ENCODE measurements at places on chromosomes 6 and 20.

DNA sequence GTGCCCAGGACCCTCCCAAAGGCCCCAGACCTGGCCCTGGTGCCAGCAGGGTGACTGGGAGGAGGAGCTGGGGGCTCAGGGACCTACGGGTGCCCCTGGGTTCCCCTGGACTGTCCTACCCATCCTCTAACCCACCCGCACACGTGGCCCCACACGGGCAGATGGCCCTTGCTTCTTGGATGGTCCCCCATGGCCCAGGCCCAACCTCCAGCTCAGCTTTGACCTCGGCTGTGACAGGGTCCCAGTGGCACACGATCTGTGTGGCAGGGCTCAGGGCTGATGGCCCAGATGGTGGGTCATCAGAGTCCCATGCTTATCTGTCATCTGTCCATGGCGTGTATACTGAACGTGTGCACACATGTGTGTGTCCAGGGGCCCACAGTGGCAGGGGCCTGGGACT lies 4.0 kb downstream of the NTSR1 start:
- no peak for ATAC-seq

- ATAC-seq = no peak
Observed at GRCh38 chr6:47147836-47148344, 105.8 kb upstream of the ADGRF1 start.

GRCh38 chr20:48414786-48415185 lies 413.0 kb downstream of the PREX1 start:
- no peak for ATAC-seq

- no peak for ATAC-seq
Observed at GRCh38 chr6:31979238-31979898, 2.5 kb upstream of the C4A start.

DNA sequence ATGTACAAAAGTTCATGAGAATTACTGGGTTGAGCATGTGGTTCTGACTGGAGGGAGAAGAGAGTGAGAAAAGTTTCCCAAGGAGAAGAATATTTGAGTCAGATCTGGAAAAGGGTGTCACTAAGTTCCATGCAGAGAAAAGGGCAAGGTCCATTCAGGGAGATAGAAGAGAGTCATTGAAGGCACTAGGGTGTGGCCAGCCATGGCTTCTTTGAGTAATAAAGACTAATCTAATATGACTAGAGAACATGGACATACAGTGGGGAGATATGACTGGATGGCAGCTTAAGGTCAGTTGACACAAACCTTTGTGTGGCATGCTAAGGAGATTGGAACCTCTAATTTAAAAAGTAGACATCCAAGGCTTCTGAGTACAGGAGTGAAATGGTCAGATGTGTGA lies 10.7 kb upstream of the SLC17A4 start:
- ATAC-seq = no peak

DNA sequence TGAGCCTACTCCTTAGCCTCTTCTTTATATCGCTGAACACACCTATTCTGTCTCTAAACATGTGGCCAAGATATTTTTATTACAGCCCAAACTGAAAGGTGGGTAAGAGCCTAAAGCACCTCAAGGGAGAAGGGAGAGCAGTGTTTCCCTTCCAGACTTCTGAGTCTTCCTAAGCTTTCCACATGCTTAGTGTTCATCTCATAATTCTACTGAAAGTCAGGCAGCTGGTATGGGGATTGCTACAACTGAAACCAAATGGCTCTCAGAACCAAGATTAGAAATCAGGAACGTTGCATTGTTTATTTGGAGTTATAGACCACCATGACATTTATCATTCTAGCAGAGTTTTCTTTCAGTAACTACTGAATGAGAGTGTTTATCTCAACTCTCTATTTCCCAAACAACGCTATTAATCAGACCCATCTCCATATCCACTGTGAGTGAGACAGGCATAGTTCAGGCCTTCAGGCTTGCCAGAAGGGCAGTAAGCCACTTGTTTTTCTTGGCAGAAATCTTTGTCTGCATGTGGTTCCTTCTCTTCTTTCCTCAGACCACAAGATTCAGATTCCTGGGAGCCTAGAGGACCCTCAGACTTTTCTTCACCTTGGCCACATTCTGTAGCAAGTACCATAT lies 22.8 kb downstream of the VGLL2 start:
- no peak for ATAC-seq

DNA sequence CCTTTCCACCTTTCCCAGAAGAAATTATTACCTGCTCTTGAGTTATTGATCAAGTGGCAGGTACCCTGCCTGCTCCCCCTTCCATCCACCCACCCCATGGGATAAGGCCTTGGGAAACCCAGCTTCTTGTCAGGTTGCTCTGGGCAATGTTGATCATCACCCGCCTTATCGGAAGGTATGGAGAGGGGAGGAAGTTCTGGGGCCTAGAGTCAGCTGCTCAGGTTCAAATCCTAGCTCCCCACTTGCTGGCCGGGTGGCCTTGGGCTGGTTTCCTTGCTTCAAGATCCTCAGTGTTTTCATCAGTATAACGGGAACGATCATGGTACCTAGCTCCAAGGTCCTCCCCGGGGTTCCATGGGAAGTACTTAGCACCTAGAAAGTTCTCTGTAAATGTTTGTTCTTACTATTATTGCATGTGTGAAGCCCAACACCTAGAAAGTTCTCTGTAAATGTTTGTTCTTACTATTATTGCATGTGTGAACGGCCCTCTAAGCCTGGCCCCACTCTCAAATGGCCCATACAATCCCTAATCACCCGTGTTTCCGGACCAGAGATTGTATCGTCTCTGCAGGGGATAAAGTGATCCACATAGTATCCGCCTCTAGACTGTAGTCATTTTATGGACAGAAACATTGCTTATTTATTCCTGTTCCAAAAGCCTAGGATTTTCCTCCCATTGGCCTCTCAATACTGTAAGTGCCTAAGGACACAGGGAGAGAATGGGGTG lies 1.1 kb upstream of the PREX1 start:
- no peak for ATAC-seq

DNA sequence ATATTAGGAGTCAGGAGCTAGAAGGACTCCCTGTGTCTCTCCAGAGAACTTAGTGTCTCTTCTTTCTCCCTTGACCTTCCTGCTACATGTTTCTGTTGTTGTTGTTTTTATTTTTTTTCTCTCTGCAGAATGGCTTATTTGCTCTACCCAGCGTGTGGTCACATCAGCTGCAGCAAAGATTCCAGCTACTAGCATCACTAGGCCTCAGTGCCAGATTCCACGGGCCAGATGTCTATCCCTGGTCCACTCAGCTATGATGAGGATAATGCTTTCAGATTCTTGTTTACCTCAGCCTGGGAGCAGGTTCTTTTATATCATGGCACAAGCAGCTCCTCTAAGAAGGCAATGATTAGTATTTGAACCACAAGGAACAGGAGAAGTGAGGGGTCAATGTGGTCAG lies 110.0 kb downstream of the PLCB1 start:
- no peak for ATAC-seq

- ATAC-seq = no peak
Observed at GRCh38 chr6:39453241-39453640, 130.7 kb upstream of the KCNK16 start.

DNA sequence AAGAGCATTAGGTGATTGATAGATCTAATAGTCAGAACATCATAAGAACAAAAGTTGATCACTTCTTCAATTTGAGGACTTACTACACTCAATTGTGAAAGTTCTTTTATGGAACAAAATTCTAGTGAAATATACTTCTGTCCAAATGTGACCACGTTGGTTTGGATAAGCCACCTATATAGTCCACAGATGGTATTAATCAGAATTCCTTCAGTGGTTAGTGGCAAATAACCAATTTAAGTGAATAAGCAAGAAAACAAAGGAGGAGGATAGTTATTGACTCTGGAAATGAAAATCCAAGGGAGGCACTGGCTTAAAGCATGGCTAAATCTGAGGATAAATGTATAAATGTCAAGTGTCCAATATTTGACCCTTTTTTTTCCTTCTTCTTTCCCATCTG lies 268.5 kb upstream of the MARCKS start:
- ATAC-seq = no peak

DNA sequence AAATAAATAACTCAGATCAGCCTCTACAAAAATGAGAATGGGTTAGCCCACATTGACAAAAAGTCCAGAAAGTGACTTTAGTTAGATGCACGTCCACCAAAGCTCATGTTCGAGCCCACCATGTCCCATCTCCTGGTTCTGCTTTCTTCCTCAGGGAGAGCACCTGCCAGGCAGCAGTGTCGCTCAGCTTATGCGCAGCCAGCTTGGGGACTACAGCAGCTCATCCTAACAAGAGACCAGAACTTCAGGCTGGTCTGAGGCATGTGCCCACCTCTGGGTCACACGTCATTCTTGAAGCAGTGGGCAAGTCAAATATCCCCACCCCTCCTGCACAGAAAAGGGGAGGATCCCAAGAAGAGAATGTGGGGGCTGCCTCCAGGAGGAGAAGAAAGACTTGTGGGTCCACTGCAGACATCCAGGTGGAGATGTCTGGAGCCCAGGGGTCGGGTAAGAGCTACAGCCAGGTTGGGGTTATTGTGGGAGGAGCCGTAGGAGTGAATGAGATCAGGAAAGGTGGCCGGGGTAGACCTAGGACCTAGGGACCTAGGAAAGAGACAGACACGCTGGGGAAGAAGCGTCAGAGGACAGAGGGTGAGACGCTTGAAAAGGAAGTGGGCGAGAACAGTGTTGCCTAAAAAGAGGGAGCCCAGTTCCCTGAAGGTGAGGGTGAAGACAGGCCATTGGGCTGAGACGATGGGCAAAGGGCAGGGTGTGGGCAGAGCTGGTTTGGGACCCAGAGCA lies 52.5 kb downstream of the SSR1 start:
- ATAC-seq = peak; percentile 13

GRCh38 chr6:32439602-32440214 lies at the start of gene HLA-DRA:
Gene HLA-DRA, plus strand, starts transcription at chr6:32439887. Its CDS starts 64 bp downstream, at chr6:32439951.
- ATAC-seq = peak; percentile 88

DNA sequence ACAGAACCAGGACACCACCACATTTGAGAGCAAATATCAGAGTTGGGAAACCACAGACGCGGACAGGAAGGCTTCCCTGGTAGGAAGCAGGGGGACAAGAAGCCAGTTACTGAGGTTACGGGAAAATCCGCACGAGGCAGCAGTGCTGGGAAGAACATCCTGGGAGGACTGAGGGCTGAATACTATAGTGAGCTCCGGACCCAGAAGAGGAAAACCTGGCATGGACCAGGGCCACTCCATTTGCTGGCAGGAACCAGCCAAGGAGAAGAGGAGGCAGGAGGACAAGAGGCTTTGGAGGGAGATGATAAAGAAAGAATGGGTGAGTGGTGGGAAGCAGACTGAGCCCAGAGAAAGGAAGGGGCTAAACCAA lies 6.1 kb upstream of the DSN1 start:
- ATAC-seq = no peak

- ATAC-seq = no peak
Observed at GRCh38 chr6:108203189-108204112, 37.6 kb downstream of the NR2E1 start.

DNA sequence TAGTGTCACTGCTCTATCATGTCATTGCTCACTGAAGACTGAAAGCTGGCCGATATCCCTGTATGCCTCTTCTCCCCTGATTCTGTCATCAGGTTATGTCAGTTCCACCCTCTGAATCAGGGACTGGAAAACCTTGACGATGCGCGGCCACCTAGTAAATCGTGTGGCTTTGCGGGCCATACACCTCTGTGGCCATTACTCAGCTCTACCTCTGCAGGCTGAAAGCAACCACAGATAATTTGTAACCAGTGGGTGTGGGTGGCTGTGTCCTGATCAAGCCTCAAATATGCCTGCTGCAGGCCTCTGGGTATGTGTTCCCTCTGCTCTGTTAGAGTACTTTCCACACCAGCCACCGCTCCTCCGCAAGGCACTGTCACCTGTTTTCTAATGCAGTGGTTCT lies 105.2 kb downstream of the GMPR start:
- ATAC-seq = peak; percentile 64
